ENCODE measurements at places on chromosomes 2 and 18.

DNA sequence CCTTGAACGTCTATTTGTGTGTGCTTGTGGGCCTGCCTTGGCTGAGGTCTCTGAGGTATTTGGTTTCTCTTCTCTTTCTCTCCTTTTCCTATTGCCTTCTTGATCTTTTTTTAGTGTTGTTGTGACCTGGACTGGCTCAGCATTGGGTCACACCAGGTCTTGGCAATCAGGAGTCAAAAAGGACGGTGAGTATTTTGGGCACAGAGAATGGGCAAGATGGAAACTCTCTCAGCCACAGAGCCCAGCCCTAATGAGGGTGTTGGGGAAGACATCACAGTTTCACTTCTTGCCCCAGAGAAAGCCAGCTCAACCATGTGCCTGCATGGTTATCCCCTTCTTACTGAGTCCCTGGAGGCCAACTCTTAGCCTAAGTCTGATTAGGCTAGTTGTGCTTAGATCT, 13.7 kb upstream of the INO80C start:
- no peak for DNase-seq

GRCh38 chr2:36489281-36489680, 108.7 kb downstream of the FEZ2 start:
- peak; percentile 24 for DNase-seq

DNA sequence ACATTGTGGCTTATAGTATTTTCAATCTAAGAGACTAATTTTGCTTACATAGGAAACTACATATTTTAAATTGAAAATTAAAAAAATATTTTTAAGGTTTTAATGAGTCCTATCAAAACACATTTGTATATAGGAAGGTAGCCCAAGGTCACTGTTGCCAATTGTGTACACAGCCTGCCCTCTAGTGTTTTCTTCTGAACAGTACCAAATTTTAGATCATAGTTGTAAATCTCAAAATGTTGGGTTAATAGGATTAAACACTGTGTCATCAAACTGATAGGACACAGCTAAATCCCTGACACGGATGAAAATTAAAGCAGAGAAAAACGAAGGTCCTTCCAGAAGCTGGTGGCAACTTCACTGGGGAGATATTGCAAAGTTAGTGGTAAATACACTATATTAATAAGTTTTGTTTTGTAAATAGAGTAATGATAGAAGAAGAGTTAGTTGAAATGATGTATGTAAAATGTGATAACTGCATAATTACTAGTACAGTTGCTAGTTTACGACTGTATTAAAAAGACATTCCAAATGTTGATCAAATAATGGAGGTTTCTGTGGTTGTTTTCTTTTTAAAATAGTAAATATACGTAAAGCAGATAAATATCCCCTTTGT, 19.7 kb downstream of the CLUL1 start:
- DNase-seq = peak; percentile 14

- DNase-seq = no peak
Observed at GRCh38 chr18:10378688-10379420, 75.6 kb upstream of the APCDD1 start.

DNA sequence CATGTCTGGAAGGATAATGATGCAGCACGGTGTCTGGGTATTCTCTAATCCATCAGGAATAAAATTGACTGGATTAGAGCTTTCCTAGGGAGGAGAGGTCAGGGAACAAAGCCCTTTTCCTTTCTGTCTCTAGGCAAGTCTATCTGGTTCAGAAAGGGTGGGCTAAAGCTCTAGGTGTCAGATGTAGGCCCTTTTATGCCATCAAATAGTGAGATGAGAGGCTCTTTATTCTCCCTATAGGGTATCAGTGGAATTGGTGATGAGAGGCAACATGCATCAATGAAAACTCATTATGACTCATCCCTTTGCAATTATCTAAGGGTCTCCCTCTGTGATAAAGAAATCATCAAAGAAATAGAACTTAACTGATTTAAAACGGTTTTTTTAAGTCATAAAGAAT, 328.0 kb upstream of the CRIM1 start:
- DNase-seq = no peak

- DNase-seq = no peak
Observed at GRCh38 chr2:229330952-229331351, 59.9 kb upstream of the PID1 start.

DNA sequence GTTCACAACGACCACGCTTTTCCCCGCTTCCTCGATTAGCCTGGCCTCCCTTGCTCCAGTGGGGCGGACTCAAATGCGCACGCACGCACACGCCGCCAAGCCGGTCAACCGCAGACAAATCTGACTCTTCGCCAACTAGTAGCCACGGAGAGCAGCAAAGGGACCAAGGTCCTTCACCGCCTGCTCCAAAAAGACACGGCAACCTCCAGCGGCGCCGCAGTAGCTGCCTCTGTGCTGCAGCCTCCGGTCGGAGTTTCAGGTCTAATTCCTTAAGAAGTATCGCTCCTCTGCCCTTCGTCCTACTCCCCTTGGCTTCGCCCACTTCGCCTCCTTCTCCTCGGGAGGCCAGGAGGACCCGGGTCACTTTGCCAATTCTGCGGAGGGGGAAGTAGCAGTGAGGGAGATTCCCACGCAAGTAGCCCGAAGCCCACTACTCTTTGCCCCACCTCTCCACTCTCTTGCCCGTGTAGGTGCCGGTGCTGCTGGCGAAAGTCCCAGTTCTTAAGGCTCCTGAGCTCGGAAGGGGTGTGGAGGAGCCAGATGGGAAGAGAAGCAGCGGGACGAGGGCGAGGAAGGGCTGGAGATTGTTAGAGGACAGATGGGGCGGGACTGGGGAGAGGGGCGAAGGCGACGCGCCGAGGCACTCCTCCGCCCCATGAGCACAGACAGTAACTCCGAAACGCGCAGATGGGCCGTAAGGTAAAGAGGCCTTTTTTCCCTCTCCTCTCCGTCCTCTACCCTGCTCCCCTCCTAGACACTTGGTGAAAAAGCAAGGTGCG, 615 bp downstream of the AKAIN1 start:
- no peak for DNase-seq

DNA sequence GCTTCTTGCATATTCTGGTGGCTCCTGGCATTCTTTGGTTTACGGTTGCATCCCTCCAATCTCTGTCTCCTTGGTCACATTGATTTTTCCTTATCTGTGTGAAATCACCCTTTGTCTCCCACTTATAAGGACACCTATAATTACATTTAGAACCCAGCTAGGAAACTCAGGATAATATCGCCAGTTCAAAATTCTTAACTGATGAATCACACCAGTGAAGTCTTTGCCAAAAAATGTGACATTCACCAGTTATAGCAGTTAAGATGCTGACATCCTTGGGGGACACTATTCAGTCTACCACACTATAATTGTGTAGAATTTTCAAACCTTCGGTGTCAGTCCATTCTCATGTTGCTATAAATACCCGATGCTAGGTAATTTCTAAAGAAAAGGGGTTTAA, 320.2 kb downstream of the TMX3 start:
- no peak for DNase-seq

GRCh38 chr2:237591141-237591881, 777 bp upstream of the RAB17 start:
- no peak for DNase-seq

- DNase-seq = no peak
Observed at GRCh38 chr2:143968860-143969259, 551.1 kb downstream of the ZEB2 start.

Measured in T1000 (cell line).